Left ventricle myocardium superior (tissue), 1 donor: ENCODE measurements at places on chromosomes 4 and X. TPM values are rescaled to one million over a fixed set of nuclear protein-coding genes. Genes with fewer than 3 reads are reported as not detected.

TIGD4 gene
- 0.10 TPM for total RNA-seq

DNA sequence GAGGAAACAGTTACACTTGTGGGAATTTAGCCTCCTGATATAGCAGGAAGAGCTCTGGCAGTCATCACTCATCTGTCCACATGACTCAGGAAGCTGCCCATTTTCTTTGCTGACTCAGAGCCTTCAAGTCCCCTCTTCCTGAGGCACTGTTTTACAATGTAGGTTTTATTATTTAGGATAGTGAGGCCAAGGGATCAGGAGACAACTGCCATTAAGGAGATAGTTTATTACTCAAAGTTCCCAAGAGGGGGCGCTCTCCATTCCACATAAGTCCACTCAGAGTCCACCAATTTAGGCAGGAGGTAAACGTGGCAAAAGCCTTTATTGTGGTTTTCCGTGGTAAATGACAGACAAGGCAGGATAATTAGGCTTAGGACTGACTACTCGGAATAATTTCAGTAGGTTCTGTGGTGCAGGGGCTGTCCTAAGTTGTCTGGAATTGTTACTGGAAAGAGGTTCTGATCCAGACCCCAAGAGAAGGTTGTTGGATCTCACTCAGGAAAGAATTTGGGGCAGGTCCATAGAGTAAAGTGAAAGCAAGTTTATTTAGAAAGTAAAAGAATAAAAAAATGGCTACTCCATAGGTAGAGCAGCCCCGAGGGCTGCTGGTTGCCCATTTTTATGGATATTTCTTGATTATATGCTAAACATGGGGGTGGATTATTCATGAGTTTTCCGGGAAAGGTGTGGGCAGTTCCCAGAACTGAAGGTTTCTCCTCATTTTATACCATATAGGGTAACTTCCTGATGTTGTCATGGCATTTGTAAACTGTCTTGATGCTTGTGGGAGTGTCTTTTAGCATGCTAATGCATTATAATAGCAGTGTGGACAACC is 96.0 kb upstream of the RAB40AL start:
- DNase-seq, result no peak

DNA sequence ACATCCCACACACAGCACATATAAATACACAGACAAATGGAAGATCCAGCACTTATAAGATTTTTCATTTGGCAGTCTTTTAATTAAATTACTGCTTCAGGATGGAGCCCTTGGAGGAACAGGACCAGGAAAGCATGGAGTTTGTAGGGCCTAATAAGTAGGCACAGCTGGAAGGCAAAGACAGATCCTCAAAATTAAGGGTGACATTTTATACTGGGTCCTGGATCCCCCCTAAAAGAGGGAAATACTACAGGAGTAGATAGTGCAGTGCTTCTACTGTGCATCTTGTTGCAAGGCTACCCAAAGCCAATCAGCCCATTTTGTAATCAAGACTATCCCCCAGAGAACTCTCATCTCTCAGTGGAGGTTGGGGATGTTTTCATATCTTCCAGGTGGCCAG is 1860.7 kb upstream of the PCDH10 start:
- no peak for DNase-seq

DNA sequence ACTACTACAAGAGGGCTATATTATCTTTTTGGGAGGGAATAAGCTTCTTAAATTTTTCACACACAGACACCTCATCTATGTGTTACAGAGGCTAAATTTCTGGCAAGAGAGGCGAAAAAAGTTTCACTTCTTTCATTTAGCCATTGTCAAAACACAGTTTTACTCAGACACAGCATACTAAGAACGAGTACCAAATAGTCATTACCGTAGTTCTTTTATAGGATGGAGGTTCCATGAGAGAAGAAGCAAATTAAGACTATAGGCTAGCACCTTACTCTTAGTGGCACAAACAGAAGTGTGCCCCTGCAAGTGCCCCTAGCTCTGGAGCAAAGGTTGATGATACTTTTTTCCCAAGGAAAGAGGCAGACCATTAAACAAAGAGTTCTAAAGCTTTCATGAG is 26.2 kb downstream of the UGT2B7 start:
- DNase-seq, result no peak

HGFAC gene
- total RNA-seq, result 0.67 TPM

MSX1 gene
- total RNA-seq, result 4.1 TPM

RNF4 gene
- total RNA-seq, result 26.1 TPM

DNA sequence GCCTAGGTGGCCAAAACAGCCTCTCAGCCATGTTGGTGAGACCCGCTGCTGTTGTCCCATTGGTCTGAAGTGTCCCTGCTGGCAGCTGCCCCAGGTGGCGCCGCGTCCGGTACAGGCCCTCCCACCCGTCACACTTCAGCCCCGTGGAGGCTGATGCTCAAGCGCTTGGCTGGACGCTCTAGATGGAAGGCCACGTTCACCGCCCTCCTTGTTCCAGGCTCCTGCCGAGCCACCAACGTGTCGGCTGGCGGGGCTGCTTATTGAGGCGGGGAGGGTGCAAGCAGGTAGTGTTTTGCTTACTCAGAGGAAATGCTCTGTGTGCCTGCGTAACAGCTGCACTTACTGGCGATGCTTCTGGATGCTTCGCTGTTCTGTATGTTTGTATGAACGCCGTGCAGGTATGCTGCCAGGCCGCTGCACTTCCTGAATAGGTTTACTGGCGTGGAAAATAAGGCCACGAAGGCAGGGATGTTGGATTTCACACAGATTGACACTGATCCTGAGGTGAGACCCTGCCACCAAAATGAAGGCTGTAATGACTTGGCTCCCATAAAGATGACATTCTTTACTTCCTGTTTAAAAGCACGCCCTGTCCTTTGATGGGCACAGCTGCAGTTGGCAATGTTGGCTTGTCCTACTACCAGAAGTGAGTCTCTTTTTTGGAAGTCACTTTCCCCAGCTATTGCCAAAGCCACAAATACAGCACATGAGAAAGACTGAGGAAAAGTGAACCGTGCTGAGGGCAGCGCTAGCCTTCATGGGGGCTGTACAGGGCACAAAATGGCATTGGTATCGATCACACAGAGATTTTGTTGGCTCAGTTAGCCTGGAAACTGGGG is 21.0 kb upstream of the CLCN4 start:
- no peak for DNase-seq

GRCh38 chrX:115459883-115460880 is 100.8 kb upstream of the PLS3 start:
- no peak for DNase-seq

GRCh38 chr4:97998203-97998602 is 145.1 kb downstream of the STPG2 start:
- no peak for DNase-seq
